ENCODE measurements at places on chromosomes 11 and 22. TPM values are rescaled to one million over a fixed set of nuclear protein-coding genes. Genes with fewer than 3 reads are reported as not detected.

SAA4 gene
- polyA plus RNA-seq: not detected

APOBEC3B gene
- 1.2 TPM for polyA plus RNA-seq

DNAJB7 gene
- not detected for polyA plus RNA-seq

TEX12 gene
- 0.18 TPM for polyA plus RNA-seq

TMA7B gene
- polyA plus RNA-seq: 0.35 TPM
